ENCODE measurements at places on chromosomes 2 and 18.

- no peak for DNase-seq
These were observed 7.3 kb downstream of the CLHC1 start for GRCh38 chr2:55224761-55225261.

DNA sequence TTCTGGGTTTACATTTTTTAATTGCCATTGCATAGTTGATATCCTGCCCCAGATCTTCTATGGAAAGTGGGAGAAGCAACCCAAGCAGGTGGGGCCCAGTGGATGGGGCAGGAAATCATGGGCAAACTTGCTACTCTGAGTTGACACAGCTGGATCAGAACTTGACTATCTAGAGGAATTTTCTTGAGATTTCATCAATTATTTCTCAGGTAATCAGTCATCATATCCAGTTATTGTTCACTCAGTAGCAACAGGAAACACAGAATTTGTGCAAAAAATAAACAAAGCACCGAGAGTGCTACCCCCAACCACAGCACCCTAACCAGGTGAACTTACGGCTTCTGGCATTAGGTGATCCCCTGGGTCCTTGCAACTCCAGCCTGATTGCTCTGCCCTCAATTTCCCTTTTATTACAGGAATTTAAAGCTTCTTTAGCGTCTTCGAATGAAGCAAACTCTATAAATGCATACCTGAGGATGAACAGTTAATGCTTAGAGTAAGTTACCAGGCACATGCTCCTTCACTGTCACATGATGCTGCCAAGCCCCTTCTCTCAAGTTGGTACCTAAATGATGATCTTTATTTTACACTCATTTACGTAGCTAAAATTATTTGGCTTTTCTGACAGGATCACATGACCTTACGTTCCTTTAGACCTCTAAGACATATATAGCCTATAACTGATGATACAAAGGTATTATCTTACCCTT, 7.8 kb downstream of the NCL start:
- DNase-seq: no peak

- DNase-seq: no peak
These were observed 105.3 kb downstream of the HDAC4 start for GRCh38 chr2:239295377-239296019.

DNA sequence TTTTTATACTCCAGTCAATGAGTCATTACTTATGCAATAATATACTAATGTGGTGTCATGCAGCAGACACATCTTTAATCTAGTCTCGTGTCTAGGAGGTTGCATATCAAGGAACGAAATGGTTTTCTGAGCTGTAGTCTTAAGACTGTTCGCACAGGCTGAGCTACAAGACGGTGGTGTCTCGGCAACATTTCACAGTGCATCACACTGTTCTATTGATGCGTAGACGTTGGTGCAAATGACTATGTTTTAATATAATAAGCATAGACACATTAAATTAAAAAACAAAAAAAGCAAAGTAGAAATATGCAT, 864.2 kb downstream of the GALR1 start:
- DNase-seq: no peak

DNA sequence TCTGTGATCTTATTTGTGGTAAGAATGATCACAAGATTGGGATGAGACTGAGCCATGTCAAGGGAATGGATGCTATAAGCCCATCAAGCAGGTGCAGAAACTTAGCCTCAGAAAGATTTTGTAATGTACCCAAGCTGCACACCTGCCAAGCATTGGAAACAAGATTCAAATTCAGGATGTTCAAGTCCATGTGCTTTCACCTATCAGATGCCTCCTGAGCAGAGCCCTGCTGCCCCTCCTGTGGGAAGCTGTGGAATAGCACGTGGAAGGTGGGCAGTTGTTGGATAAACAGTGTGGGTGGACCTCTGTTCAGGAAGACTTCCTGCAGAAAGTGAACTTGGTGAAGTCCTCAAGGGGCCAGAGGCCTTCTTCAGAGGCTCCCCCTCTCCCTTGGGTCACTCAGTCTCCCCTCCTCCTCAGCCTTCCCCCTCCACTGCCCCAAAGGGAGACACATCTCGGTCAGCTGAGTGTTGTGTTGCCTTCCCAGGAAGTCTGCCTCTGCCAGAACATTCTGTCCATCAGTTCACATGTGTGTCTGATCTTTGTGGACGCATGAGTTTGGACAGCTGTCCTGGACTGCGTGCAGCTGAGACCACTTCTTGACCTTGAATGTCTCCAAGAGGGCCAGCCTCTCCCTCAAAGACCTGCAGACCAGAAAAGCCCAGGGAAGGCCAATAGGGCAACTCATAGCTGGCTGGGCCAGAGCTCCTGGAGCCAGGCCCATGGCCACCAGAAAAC, 186.1 kb downstream of the INHBB start:
- no peak for DNase-seq

DNA sequence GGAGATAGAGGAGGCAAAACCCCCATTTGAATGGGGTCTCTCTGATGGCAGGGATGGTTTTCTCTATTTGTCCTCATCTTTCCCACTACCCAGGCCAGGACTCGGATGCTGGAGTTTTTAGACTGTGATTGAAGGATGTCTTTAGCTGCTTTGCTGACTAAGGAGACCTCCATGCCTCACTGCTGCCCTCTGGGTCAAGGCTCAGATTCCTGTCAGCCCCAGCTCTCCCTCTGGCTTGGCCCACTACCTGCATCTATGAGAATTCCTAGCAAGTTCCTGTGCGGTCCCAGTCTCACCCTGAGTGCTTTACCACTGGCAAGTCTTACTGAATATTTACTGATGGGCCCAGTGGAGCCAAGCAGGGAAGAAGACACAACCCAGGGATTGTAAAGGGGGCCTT, 184.0 kb downstream of the CELF4 start:
- no peak for DNase-seq

GRCh38 chr18:48161191-48161910, 230.9 kb upstream of the SMAD2 start:
- peak; percentile 93 for DNase-seq

DNA sequence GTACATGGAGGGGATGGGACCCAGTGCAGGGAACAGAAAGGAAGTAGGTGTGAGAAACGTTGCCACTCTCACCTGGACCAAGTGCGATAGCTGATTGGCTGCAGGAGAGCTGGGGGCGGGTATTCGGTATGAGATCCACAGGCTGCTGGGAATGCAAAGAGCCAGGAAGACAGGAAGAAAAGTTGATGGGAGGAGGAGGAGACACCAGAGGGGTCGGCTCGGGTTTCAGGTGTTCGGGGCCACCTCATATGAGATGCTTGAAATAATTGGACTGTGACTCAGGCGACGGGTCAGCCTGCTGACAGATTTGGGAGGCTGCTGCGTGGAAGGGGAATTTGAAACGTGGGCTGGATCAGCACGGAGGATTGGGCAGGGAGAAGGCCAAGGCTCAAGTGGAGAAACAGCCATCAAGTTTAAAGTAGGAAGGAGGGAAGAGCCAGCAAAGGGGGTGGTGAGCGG, 65.1 kb downstream of the MRPS9 start:
- no peak for DNase-seq

DNA sequence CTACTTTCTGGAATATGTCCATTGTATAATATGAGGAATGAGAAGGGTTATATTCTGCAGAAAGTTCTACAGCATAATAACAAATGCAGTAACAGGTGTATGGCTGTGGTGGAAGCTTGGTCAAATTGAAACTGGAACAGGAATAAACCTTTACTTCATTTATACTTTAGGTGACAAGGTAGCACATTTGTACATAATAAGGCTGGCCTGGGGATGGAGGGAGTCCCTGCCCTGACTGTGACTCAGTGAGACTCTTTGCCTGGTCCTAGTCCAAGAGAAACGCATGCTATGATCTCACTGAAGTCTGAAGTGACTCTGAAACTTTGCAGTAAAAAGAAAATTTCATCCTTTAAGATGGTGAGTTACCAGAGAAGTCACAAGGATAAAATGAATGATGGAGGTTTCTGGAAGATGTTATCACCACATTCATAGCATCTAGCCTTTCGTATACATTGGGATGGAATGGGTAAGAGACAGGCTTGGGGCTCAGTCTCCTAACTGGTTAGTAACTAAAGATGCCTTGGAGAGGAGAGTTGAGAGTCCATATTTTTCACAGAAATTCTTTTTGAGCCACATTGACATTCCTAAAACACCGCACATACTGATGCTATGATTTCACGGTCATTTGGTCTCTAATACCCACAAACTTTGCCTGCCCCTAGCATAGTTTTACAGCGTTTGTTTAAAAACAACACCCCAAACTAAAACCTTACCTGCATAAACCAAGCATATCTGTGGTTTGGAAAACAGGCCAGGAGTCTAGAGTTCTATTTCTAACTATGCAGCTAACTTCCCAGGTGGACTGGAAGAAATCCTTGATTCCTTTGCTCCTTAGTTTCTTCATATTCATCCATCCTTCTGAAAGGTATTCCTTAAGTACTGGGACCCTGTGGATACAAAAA, 42.4 kb upstream of the NABP1 start:
- no peak for DNase-seq

DNA sequence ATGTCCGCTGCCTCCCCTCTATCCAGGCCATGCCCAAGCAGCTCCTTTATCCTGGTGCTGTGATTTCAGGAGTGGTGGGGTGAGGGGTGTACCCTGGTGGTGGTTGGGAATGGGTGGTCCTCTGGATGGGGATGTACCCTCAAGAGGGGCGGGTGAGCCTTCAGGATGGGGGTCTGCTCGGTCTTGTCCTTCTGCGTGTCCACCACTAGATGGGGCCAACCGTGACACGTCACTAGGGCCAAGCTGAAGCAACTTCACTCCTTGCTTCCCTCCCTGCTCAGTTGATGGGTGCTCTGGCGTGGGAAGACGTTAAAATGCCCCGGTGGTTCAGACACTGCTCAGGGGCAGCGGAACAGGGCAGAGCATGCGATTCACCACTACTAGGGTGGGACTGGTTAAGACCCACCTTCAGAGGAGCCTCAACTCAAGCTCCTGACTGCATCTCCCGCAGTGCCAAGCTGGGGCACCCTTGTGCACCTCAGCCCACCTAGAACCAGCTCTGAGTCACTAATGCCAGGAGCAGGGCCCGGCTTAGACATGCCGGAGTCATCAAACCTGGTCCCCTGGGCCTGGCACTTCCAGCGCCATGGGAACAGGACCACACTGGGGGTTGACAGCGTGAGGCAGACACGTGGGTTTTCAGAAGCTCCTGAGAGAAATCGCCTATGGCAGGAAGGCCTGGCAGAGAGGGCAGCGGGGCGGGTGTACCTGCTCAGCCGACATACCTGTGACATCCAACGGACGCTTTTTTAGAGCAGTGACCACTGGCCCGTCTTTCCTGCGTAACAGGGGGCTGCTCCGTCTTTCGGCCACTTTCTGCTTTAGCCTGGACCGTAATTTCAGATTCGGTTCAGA, 256.7 kb downstream of the HDAC4 start:
- peak; percentile 27 for DNase-seq

DNA sequence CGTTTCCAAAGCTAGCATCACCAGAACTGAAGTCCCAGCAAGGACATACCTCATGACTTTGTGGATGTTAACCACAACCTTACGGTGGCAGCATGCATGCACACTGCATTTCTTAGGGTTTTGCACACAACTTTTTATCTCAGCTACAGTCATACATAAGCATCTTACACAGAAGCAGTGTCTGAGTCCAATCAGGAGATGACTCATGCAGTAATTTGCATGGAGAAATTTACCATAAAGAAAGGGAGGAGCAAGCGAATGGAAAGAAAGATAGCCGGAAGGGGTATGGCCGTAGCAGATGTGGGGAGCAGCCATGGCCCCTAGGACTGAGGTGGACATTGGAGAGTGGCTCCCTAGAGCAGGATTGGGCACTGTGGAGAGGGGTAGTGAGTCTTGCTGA, 522.5 kb downstream of the GALR1 start:
- DNase-seq: no peak

GRCh38 chr2:157866202-157866601, 9.9 kb downstream of the ACVR1 start:
- no peak for DNase-seq

- peak; percentile 40 for DNase-seq
These were observed 74.5 kb upstream of the YPEL5 start for GRCh38 chr2:30072250-30072842.

- no peak for DNase-seq
These were observed 257.9 kb downstream of the PTPRM start for GRCh38 chr18:7824970-7825369.

DNA sequence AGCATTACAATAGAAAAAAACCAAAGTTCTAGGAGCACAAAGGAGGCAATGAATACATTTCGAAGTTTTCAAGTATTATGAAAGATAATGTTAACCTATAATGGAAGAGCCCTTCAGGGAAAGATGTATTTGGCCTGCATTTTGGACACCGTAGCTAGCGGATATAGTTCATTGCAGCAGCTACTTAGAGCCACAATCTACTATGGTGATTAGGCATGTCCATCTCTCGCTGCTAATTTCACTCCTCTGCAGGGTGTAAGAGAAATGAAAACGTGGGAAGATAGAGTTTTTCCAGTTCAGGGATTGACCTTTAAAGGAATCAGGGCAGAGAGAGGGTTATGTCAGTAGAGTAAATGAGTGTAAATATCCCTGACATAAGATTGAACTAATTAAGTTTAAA, 8.5 kb upstream of the CAVIN2 start:
- DNase-seq: no peak

- DNase-seq: no peak
These were observed 6.0 kb upstream of the UGT1A5 start for GRCh38 chr2:233706720-233707119.

DNA sequence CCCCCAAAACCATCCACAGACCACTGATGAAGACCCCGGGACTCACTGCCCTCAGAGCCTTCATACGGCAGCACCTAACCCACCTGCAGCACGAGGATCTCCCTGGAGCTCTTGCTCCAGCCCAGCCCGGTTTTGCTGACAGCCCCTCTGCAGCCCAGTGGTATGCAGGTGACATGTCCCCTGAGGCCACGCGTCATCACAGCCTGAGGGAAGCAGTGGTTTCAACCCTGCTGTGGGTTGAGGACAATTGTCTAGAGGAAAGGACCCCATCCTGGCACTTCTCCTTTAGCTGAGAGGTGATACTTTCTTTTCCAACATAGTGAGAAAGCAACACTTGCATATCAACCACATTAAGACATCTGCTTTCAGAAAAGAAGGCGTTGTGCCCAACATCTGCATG, 134.0 kb downstream of the SEPTIN10 start:
- no peak for DNase-seq

- DNase-seq: no peak
These were observed 445.8 kb downstream of the SATB2 start for GRCh38 chr2:199011908-199012307.

- peak; percentile 37 for DNase-seq
These were observed 332.1 kb downstream of the AGPS start for GRCh38 chr2:177724398-177725287.

GRCh38 chr2:227827143-227827542, 13.5 kb downstream of the CCL20 start:
- no peak for DNase-seq

- peak; percentile 28 for DNase-seq
These were observed 60.0 kb upstream of the OTOS start for GRCh38 chr2:240200230-240201051.

All from large intestine (tissue), 12 donors.